A549 treated with AZD2906 at 1 μM for 4 hours (cell line): ENCODE measurements at places on chromosomes 3 and 15. TPM values are rescaled to one million over a fixed set of nuclear protein-coding genes. Genes with fewer than 3 reads are reported as not detected.

NDN gene
- 0.03 to 0.08 TPM (median 0.05 TPM) in 4 of 5 replicates, not detected in the other for total RNA-seq

DUOXA1 gene
- 0.06 to 0.30 TPM (median 0.09 TPM) in 5 replicates for total RNA-seq

GOLGA6L25 gene
- total RNA-seq, result not detected in 5 replicates

MBD4 gene
- total RNA-seq, result 14.8 to 19.9 TPM (median 17.8 TPM) in 5 replicates

ARF4 gene
- total RNA-seq, result 151 to 171 TPM (median 160 TPM) in 5 replicates

ITGA11 gene
- 2.8 to 6.1 TPM (median 4.5 TPM) in 5 replicates for total RNA-seq

TICRR gene
- 10.5 to 12.4 TPM (median 11.6 TPM) in 5 replicates for total RNA-seq

AGBL1 gene
- total RNA-seq, result not detected in 5 replicates

CPEB1 gene
- 2.6 to 3.4 TPM (median 3.2 TPM) in 5 replicates for total RNA-seq

ARNT2 gene
- total RNA-seq, result 14.2 to 17.1 TPM (median 16.3 TPM) in 5 replicates

TMEM158 gene
- 6.3 to 11.3 TPM (median 10.0 TPM) in 5 replicates for total RNA-seq

GPR176 gene
- total RNA-seq, result 8.6 to 12.9 TPM (median 9.8 TPM) in 5 replicates

DAZL gene
- total RNA-seq, result not detected in 5 replicates

GOLGA8Q gene
- 0.10 to 0.16 TPM (median 0.11 TPM) in 3 of 5 replicates, not detected in the others for total RNA-seq

SPINT1 gene
- 0.55 to 1.1 TPM (median 0.73 TPM) in 5 replicates for total RNA-seq

TUSC7 gene
- total RNA-seq, result not detected in 5 replicates

CNBP gene
- 342 to 381 TPM (median 348 TPM) in 5 replicates for total RNA-seq

CDC25A gene
- total RNA-seq, result 8.4 to 9.3 TPM (median 8.9 TPM) in 5 replicates

ECE2 gene
- total RNA-seq, result not detected in 5 replicates

CADPS gene
- not detected in 5 replicates for total RNA-seq

CD96 gene
- not detected in 5 replicates for total RNA-seq

TRPC1 gene
- 5.3 to 8.6 TPM (median 7.0 TPM) in 5 replicates for total RNA-seq

ARHGAP31 gene
- total RNA-seq, result 0.63 to 1.3 TPM (median 1.1 TPM) in 5 replicates

SEMA3F gene
- total RNA-seq, result 14.4 to 21.6 TPM (median 19.7 TPM) in 5 replicates

EAF1 gene
- 13.7 to 18.0 TPM (median 15.1 TPM) in 5 replicates for total RNA-seq

MCTP2 gene
- not detected in 5 replicates for total RNA-seq

CCNB2 gene
- 87.6 to 104 TPM (median 91.9 TPM) in 5 replicates for total RNA-seq

SNTN gene
- total RNA-seq, result not detected in 5 replicates

MST1 gene
- 0.81 to 2.3 TPM (median 1.6 TPM) in 5 replicates for total RNA-seq

PTX3 gene
- total RNA-seq, result 0.93 to 1.3 TPM (median 1.1 TPM) in 5 replicates

TGM5 gene
- not detected in 5 replicates for total RNA-seq

SATB1 gene
- 0.07 to 0.14 TPM in 2 of 5 replicates, not detected in the others for total RNA-seq

IMPG2 gene
- total RNA-seq, result 0.01 to 0.02 TPM (median 0.01 TPM) in 3 of 5 replicates, not detected in the others

POTEB gene
- not detected in 5 replicates for total RNA-seq

LRTM1 gene
- total RNA-seq, result not detected in 5 replicates

QTRT2 gene
- total RNA-seq, result 19.6 to 25.3 TPM (median 20.7 TPM) in 5 replicates

C3orf20 gene
- total RNA-seq, result 0.02 to 0.07 TPM (median 0.05 TPM) in 3 of 5 replicates, not detected in the others

EIF4G1 gene
- total RNA-seq, result 243 to 270 TPM (median 254 TPM) in 5 replicates

MEGF11 gene
- 0.27 to 0.71 TPM (median 0.45 TPM) in 5 replicates for total RNA-seq

PLCH1 gene
- 0.72 to 0.92 TPM (median 0.85 TPM) in 5 replicates for total RNA-seq
